ENCODE measurements at places on chromosomes 11 and 22.
A peak's percentile ranks its signal among the peaks of the same experiment; 100 is the strongest.

GRCh38 chr11:18567081-18567480 is 21.5 kb downstream of the UEVLD start:
- DNase-seq, result peak; percentile 34

DNA sequence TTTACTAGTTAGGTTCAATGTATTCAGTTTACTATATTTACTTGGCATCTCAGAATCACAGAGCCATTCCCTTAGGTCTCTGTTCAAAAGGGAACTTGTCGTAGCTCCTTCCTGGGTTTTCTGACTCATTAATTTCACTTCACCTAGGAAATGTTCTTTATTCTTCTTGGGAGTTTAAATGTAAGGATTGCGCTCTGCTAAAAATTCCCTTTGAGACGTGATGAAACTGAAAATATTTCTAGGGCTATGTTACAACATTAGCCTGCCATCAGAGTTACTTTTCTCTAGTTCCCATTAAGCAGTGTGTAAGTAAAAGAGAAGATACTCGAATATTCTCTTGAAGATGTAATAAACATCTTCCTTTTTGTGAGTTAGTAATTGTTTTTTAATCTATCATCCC is 209.5 kb downstream of the CASP12 start:
- no peak for DNase-seq

- DNase-seq, result no peak
Measured at GRCh38 chr11:66586136-66586535, 6.7 kb downstream of the CCDC87 start.

DNA sequence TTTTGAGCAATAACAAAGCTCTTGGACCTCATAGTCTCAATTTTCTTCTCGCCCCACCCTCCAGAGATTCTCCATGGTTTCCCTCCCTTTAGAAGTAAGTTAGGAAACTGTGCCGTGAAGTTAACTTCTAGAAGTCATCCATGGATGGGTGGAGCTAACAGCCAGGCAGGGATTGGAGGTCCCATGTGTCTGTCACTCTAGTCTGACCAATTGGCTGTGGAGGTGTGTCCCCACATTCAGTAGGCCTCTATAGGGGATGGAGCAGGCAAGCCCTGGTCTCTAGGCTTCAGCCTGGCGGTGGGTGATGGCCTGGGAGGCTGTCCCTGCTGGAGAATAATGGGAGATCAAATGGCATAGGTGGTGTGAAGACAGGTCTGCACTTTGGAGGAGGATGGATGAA is 50.7 kb downstream of the TP53I11 start:
- DNase-seq, result peak; percentile 39

DNA sequence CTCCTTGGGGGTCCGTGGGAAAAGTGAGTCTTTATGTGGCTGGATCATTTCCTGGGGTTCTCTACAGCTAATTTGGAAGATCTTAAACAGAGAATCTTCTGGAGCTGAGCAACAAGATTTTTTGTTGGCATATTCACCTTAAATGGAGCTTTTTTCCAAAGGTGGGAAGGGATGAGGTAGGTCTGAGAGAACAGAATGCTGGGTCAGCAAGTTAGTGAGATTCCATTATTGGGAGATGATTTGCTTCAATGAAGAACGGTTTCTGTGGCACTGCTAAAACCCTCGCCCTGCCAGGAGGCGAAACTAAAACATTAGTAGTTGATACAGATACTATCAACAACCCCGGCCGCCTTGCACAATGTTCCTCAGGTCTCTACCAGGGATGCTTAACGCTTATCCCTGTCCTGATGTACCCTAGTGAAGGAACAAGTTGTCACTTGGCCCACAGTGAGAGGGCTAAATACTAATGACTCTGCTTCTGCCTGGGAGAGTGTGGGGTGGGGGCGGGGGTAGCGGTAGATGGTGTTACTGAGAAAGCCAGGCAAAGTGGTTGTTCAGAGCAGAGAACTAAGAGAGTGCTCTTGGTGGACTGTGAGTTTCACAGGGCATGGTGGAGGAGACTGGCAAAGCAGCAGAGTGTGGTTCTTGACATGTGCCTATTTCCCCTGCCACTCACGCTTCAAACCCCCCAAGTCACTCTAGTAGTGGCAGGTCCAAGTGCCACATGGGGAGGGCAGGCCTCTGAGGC is 63.7 kb upstream of the CYP2D6 start:
- DNase-seq, result no peak

DNA sequence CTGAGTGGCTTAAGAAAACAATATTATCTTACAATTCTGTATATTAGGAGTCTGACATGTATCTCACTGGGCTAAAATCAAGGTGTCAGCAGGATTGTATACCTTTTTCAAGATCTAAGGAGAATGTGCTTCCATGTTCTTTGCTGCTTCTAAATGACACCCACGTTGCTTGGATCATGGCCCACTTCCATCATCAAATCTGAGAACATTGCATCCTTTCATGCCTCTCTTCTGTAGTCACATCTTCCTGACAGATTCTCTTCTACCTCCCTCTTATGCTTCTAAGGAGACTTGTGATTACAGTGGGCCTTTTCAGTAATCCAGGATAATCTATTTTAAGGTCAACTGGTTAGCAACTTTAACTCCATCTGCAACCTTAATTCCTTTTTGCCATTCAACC is 499.4 kb downstream of the FAM181B start:
- DNase-seq, result no peak

- no peak for DNase-seq
Measured at GRCh38 chr11:126570489-126570888, 215.0 kb downstream of the ST3GAL4 start.

GRCh38 chr11:134995741-134996140 is 583.7 kb upstream of the B3GAT1 start:
- DNase-seq, result no peak

- no peak for DNase-seq
Measured at GRCh38 chr11:35786188-35786587, 123.6 kb downstream of the TRIM44 start.

- DNase-seq, result no peak
Measured at GRCh38 chr11:44718057-44718456, 8.7 kb upstream of the TSPAN18 start.
